ENCODE measurements at places on chromosomes 2 and 18.
A peak's percentile ranks its signal among the peaks of the same experiment; 100 is the strongest.

- DNase-seq, result no peak
Measured at GRCh38 chr2:58466804-58467203, 225.7 kb upstream of the FANCL start.

- DNase-seq, result no peak
Measured at GRCh38 chr2:223019987-223020717, 31.8 kb upstream of the KCNE4 start.

DNA sequence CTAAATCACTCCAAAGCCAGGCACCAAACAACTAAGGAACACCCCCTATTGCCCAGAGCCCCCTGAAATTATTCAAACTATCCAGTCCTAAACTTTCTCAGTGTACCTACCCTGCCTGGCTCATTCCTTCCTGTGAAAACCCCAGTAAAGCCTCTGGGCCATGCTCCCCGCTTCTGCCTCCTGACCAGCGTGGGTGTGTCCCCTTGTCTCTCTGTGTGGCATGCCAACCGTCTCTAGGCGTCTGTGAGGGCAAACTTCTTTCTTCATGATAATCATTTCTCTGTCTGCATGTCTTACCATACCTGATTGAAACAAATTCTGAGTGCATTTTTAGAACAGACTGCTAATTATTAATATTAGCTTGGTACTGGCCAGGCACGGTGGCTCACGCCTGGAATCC lies 109.0 kb upstream of the MSH2 start:
- DNase-seq, result no peak

GRCh38 chr2:12928197-12928774 lies 211.6 kb downstream of the TRIB2 start:
- peak; percentile 81 for DNase-seq

DNA sequence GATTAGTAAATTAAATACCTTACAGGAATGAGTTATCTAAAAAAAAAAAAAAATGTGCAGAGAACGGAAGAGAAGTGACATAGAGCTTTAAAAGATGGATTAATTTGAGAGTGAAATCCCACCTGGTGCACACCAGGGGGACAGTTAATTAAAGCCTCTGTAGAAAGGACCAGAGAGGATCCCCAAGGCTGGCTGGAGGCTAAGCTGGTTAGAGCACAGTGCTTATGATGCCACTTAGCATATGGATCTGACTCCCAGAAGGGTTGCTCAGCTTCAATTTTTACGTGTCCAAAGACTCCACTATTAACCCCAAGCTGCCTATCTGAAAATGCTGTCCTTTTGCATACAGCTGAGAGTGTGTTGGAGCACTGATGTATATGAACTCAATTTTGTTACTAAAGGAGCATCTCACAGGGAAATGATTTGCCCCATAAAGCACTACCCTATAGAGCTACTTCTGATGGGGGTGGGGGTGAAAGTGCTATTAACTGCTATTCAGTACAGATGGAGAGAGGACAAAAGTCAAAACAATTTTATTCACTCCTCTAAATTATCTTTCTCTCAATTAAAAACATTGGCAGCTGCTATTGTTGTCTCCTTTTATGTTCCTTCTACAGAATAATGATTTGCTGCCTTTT lies 15.2 kb upstream of the SLC8A1 start:
- DNase-seq, result no peak
